T-helper 9 cell (primary cell): ENCODE measurements at places on chromosomes 1 and 21.

GRCh38 chr1:164020391-164020790 lies 538.6 kb upstream of the PBX1 start:
- no peak for DNase-seq

GRCh38 chr1:78843111-78843510 lies 163.4 kb downstream of the ADGRL4 start:
- DNase-seq = no peak

DNA sequence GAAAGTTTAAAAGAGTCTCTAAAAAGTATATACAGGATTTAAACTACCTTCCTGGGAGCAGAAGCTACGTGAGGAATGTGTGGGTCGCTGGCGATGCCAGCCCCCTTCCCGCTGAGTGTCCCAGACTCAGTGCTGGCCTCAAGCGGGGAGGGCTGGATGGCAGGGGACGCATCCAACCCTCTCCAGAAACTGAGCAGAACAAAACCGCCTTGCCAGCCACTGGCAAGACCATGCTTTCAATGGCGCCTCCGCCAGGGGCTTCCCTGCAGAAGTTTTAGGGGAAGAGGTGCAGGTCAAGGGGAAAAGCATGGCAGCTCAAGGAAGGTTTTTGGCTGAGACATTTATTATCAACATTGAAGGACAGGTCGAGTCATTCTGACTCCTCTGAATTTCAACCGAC lies 26.1 kb downstream of the NADK start:
- DNase-seq = no peak

- DNase-seq = no peak
Measured at GRCh38 chr1:167746013-167746672, 24.4 kb downstream of the MPZL1 start.

- DNase-seq = no peak
Measured at GRCh38 chr1:119448127-119448511, 33.2 kb downstream of the HSD3B2 start.

- no peak for DNase-seq
Measured at GRCh38 chr1:30068787-30069472, 654.5 kb downstream of the MATN1 start.

DNA sequence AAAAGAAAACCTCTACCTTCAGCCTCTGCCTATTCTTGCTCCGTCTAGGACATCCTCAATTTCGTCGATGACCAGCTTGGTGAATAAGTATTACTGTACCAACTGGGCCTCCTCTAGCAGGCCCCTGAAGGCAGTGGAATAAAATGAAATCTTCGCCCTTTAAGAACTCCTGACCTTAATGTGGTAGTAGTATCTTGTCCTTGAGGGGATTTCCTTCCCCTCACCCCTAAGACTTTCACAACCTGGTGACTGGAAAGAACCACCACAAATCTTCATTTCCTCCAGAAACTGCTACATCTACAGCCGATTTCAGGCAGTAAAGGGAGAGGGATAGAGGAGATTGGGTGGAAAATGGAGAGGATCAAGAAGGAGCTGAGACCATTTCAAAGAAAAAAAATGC lies 1.6 kb upstream of the HAX1 start:
- no peak for DNase-seq

GRCh38 chr1:64223329-64224151 lies 20.1 kb downstream of the UBE2U start:
- DNase-seq = no peak

GRCh38 chr1:225044258-225044657 lies 114.8 kb downstream of the DNAH14 start:
- DNase-seq = no peak

- no peak for DNase-seq
Measured at GRCh38 chr1:203307641-203308126, 2.4 kb downstream of the BTG2 start.

GRCh38 chr1:46653405-46653958 lies 14.7 kb downstream of the ATPAF1 start:
- no peak for DNase-seq

DNA sequence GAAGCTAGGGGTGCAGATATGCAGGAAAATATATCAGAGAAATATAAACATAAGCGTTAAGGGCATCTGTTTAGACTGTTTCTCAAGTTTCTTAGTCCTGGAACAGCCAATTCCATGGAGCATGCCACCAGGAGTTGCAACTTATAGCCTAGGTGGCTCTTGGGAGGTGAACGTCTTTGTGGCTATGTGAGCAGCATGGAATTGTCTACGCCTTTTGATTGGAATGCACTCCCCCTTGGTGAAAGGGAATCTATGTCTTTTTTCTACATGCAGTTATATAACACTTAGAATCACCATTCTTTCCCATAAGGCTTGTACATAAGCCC lies 12.4 kb downstream of the RCSD1 start:
- DNase-seq = no peak

DNA sequence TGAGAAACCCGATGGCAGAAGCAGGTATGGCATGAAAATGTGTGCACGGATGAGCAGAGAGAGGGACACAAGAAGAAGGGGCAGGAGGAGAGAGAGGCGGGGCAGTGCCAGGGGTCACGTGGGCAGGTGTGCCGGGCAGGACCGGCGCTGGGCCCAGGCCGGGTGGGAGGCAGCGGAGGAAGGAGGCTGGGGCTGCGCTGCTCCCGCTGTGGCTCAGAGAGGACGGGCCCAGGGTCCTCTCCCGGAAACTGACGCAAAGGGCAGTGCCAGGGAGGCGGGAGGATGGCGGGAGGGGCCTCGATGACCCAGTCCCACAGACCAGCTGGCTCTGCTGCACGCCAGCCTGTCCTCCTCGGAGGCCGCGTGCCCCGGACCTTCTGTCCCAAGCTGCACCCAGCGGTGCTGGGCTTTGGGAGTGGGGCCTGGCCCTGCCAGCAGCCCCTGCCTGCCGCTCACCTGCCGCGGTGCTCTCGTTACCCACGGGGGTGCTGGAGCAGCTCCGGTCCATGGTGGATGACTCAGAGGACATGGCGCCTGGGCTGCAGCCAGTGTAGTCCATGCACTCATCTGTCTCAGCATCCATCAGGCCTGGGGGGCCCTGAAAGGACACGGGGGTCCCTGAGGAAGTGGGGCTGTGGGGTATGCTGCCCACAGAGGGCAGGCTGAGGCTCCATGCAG lies 153.9 kb downstream of the CASZ1 start:
- no peak for DNase-seq

GRCh38 chr1:43634721-43635120 lies 15.2 kb upstream of the KDM4A start:
- no peak for DNase-seq

- DNase-seq = no peak
Measured at GRCh38 chr1:19128968-19129514, 81.0 kb downstream of the UBR4 start.

GRCh38 chr1:44847845-44848244 lies 4.8 kb upstream of the PTCH2 start:
- DNase-seq = no peak

DNA sequence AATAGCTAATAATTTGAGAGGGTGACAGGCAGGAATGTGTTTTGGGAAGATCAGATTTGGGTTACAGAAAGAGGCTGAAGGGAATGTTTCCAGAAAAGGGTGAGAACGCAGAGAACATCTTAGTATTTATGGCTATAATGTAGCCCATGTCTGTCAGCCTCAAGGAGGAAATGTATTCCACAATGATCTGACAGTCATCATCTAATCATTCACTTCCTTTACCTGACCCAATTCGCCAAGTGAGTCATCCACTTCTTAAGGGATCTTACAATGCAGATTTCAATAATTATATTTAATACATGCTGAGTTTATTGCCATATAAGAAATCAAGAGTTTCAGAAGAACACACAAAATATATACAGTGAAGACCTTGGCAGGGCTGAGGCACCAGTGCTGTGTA lies 10.8 kb downstream of the TRIM45 start:
- DNase-seq = no peak

DNA sequence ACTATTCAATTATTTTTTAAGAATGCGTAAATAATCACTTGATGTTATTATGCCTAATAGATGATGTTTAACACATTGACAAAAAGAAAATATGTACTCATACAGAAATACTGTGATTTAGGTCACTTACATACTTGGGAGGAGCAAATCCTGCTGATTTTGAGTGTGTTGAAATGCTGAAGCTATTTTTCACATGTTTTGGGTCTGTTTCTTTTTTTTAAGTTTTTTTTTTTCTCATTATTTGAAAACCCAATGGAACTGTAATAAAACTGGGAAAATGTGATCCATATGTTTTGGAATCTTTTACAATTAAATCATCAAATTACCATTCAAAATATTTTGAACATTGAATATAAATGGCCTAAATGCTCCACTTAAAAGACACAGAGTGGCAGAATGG lies 366.2 kb upstream of the ADAMTS5 start:
- no peak for DNase-seq

GRCh38 chr1:78292361-78292760 lies 198.4 kb upstream of the PTGFR start:
- DNase-seq = no peak

GRCh38 chr21:45803618-45804340 lies 160.3 kb downstream of the PCBP3 start:
- DNase-seq = no peak

DNA sequence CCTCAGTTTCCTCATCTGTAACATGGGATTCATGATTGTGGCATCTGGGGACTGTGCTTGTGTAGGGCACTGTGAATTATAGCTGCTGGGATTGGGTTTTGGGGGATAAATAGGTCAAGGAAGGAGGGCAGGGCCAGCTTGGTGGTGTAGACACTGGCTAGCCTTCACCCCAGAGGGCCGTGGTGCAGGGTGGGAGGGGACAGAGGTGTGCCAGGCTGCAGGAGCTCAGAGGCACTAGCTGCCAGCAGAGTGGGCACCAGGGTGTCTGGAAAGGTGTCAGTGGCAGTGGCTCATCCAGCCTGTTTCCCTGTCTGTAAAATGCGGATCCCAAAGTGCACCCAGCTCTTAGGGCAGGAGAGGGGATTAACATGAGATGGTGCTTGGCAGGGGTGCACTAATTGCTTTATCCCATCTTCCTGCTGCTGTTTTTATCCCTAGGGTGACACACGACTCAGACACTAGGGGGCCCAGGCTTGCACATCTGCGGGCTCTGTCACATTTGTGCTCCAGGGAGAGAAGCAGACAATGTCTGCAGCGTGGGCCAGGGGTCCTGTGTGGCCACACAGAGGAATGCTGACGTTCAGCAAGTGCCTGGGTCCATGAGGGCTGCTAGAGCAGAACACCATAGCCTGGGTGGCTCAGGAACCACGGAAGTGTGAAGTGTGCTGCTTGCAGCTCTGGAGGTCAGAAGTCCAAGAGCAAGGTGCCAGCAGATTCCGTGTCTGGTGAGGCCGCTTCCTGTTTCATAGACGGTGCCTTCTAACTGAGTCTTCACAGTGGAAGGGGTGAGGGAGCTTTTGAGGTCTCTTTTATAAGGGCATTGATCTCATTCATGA lies 19.3 kb downstream of the OBSCN start:
- DNase-seq = no peak

- no peak for DNase-seq
Measured at GRCh38 chr1:228240411-228241240, 32.8 kb downstream of the OBSCN start.

- DNase-seq = no peak
Measured at GRCh38 chr1:65108025-65108642, 39.9 kb upstream of the AK4 start.

GRCh38 chr1:225653463-225654276 lies 747 bp upstream of the ENAH start:
- DNase-seq = no peak
